ENCODE measurements at places on chromosomes 3 and 15. TPM values are rescaled to one million over a fixed set of nuclear protein-coding genes. Genes with fewer than 3 reads are reported as not detected.

The CAND2 gene
- 1.8 TPM for total RNA-seq

The FBXW12 gene
- not detected for total RNA-seq

DNA sequence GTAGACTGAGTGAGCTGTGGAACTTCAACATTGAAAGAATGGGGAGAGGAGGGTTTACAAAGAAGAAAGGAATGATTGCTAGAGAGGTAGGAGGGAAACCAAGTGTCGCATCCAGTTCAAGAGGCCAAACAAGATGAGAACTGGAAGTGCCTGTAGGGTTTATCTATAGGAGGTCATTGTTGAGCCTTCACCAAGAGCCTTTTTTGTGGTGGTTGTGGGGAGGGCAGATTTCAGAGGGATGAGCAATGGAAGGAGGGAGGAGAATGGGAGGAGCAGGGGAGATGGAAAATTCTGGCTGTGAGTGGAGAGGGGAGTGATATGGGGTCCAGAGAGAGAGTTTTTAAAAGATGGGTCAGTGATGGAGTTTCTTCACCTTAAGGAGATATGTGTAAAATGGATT is 8.5 kb downstream of the PDIA5 start:
- DNase-seq, result no peak
- no peaks in the 10 kb centered on the region for H3K36me3 ChIP-seq
- no peaks in the 10 kb centered on the region for H3K4me1 ChIP-seq

The SMCO1 gene
- total RNA-seq, result not detected

The NOX5 gene
- total RNA-seq, result not detected

The CHRNA5 gene
- 22.7 TPM for total RNA-seq

The SLC28A2 gene
- not detected for total RNA-seq

GRCh38 chr15:39286706-39287105 is 294.2 kb upstream of the THBS1 start:
- H3K4me1 ChIP-seq, result peaks cover 8% of the 10 kb centered on the region
- no peak for DNase-seq
- no peaks in the 10 kb centered on the region for H3K27me3 ChIP-seq
- no peak overlapping the region for H3K27ac ChIP-seq

DNA sequence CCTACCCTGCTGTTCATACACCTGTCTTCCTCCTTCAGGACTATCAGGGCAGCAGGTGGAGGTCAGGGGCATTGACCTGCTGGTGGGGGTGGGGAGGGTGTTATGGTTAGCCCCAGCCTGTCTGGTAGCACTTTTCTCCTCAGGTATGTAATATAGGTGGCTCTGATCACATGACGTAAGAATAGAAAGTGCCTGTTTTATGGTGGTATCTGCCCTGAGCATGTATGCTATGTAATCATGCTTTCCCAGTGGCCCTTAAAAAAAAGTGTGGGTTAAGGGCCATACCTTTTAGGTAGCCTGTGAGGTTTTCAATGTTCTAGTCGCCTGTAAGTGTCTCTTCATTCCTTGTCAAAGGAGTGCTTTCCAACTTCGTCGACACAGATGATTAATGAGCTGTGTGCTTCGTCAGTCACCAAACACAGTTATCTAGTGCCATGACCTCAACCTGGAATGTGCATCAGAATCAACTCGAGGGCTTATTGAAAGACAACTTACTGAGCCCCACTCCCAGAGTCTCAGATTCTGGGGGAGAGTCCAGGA is 86.3 kb downstream of the KLHL25 start:
- H3K4me1 ChIP-seq, result peaks cover 51% of the 10 kb centered on the region
- H3K36me3 ChIP-seq, result peaks cover 39% of the 10 kb centered on the region

- H3K4me1 ChIP-seq, result no peaks in the 10 kb centered on the region
- H3K36me3 ChIP-seq, result no peaks in the 10 kb centered on the region
- H3K27ac ChIP-seq, result no peak overlapping the region
- DNase-seq, result no peak
- no peaks in the 10 kb centered on the region for H3K27me3 ChIP-seq
Observed at GRCh38 chr3:110859336-110859735, 212.3 kb upstream of the NECTIN3 start.

The ZNF860 gene
- 1.1 TPM for total RNA-seq

- H3K27me3 ChIP-seq, result no peaks in the 10 kb centered on the region
- H3K36me3 ChIP-seq, result no peaks in the 10 kb centered on the region
- no peak overlapping the region for H3K27ac ChIP-seq
- peaks cover 7% of the 10 kb centered on the region for H3K4me1 ChIP-seq
Observed at GRCh38 chr15:70569091-70569713, 194.2 kb downstream of the UACA start.

DNA sequence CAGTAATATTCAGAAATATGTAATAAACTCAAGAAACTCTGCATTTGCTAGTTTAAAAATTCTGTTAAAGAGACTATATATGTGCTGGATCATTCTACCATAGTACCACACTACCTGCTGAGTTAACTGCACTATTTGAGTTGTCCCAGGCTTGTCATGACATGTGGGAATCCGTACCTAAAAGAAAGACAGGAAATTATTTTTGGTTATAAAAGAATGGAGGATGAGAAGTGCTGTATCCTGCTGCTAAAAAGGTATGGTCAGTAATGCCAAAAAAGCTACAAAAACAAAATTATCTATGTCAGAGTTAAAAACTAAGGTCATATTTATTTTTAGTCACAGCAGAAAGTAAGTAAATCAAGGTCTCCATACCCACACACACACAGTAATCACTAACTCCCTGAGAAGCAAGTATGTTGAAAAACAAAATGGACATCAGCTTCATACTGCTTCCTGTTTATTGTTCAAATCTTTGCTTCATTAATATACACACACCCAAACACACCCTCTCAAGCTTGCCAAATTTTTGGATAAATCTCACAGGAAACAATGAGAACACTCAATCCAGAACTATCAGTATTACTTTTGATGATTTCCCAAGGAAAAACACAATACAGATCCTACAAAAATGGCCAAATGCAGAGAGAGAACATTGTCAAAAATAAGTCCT is 33.7 kb downstream of the DENND6A start:
- DNase-seq, result no peak
- no peaks in the 10 kb centered on the region for H3K27me3 ChIP-seq
- H3K4me1 ChIP-seq, result peaks cover 7% of the 10 kb centered on the region
- H3K36me3 ChIP-seq, result peaks cover 7% of the 10 kb centered on the region
- H3K4me3 ChIP-seq, result no peak overlapping the region

DNA sequence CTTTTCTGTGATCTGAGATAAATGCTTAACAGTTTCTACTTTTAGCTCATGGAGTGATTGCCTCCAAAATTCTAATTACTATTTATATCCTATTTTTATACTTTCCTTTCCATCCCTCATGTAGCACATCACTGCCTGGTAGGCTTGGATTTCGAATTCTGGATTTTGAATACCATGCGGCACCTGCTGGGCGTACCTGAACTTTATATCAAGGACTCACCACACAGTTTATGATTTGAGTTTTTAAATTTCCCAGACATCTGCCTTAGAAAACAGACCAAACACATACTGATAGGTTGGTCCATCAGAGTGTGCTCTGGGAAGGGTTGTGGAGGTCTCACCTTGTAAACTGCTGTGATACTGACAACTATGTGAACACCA is 6.4 kb downstream of the TRAK1 start:
- H3K36me3 ChIP-seq, result no peaks in the 10 kb centered on the region
- H3K4me1 ChIP-seq, result peaks cover 34% of the 10 kb centered on the region
- DNase-seq, result no peak
- no peak overlapping the region for H3K4me3 ChIP-seq

The TRIM42 gene
- not detected for total RNA-seq

DNA sequence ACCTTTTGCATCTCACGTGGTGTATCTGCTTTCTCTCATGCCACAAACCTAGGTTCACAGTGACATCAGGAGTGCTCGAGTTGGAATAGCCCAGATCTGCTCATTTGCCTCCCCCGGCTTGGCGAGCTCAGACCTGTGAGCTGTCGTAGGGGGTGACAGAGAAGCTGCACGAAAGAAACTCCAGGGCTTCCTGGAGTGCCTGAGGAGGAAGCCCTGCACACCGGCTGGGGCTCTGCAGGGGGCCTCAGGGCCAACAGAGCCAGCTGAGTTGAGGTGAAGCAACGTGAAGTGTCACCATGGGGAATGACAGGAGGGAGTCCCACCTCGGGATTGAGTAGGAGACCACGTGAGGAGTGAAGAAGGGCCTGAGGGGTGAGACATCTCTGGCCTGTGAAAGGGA is 62.5 kb downstream of the RPN1 start:
- DNase-seq, result no peak
- peaks cover 12% of the 10 kb centered on the region for H3K27me3 ChIP-seq
- peak overlapping the region; percentile 42 for H3K4me3 ChIP-seq
- no peak overlapping the region for H3K27ac ChIP-seq
- peaks cover 14% of the 10 kb centered on the region for H3K4me1 ChIP-seq

The CCR8 gene
- not detected for total RNA-seq

Measured in endothelial cell (in vitro differentiated cells).